Head of caudate nucleus (tissue), 42 donors: ENCODE measurements at places on chromosomes 6 and 20.

- no peak for DNase-seq
Measured at GRCh38 chr6:77095936-77096627, 367.2 kb downstream of the HTR1B start.

DNA sequence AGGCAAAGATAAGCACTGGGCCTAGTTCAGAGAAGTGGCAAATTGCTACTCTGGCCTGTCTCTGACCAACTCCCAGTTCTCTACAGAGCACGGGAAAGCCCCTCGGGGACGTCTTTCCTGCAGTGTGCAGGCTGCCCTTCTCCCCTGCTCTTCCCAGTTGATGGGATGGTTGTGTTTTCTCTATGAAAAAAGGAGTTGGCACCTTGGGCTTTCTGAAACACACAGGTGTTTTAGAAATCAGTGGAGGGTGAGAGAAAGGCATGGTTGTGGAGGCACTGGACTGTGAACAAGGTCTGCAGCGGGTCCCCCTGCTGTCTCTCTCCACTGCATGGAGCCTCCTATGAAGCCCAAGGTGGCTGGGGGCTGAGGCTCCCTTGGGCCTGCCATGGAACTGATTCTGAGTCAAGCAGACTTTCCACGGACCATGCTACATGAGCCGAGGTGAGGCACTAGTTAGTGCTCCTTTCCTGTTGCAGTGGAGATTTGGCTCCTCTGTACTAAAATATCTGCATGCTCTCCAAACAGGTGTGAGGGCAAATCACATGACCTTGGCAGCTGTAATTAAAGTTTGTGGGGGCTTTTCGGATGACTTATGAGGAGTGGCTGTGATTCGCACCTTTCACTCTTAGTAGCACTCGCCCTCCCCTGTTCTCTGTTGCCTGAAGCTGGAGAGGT, 16.3 kb downstream of the GTSF1L start:
- no peak for DNase-seq

- no peak for DNase-seq
Measured at GRCh38 chr6:41645007-41645618, 6.8 kb downstream of the MDFI start.

DNA sequence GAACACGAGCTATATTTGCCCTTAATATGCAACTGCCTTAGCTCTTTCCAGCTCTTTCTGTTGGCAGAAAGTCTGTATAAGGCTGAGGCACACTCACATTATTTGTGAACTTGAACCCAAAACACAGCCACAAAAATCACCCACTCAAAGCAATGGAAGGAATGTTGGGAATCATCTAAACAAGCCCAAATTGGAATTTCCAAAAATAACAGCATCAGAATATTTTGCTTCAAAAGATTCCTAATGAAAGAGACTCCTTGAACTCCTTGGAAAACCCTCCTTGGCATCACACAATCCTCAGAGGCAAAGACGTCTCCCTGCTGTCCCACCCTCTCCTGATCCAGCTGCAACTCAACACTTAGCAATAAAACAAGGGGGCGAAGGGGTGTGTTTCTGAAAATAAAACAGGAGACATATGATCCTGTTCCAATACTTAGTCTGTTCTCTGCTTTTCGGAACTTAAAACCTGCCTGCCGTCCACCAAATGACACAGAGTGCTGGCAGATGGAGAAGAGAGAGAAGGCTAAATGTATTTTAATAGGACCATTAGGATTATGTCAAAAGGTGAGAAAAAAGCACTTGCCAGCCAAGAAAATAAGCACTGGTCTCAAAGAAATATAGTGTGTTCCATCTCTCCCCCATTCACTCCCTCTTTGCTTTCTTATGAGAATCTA, 320.7 kb upstream of the JARID2 start:
- no peak for DNase-seq

DNA sequence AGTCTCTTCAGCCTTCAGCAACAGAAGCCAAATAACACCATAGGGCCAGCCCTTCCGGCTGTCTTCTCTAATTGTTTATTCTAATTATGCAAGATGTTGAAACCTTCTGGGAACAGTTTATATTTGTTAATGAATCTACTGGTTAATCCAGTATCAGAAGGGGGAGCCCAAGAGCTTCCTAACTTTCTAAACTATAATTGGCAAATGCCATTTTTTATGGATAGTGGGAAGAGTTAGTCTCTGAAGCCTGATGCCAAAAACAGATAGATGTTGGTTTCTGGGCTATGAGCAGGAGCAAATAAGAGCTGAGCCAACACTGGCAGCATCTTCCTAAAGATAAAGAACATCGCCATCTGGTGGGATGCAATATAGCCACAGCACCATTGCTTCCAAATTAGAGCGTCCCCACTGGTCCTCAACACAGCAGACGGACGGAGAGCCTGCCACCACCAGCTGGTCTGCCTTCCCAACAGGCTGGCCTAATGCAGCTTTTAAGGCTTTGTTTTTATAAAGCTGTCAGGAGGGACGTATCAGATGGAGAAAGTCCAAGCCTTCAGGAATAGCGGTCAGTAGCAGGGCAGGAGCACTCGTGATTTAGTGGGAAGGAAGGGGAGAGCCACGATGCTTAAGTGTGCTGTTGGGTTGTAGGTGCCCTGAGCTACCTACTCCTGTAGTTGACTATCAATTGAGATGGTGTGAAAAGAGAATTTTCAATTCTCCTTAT, 118.8 kb downstream of the RALGAPA2 start:
- no peak for DNase-seq

GRCh38 chr6:14506656-14507246, 389.2 kb downstream of the CD83 start:
- DNase-seq: no peak
